ENCODE measurements at places on chromosomes 3 and 15. TPM values are rescaled to one million over a fixed set of nuclear protein-coding genes. Genes with fewer than 3 reads are reported as not detected.

GRCh38 chr3:120286465-120286864, 1.4 kb upstream of the GPR156 start:
- no peak overlapping the region for H3K4me3 ChIP-seq
- no peak overlapping the region for H3K27ac ChIP-seq
- no peaks in the 10 kb centered on the region for H3K36me3 ChIP-seq

DNA sequence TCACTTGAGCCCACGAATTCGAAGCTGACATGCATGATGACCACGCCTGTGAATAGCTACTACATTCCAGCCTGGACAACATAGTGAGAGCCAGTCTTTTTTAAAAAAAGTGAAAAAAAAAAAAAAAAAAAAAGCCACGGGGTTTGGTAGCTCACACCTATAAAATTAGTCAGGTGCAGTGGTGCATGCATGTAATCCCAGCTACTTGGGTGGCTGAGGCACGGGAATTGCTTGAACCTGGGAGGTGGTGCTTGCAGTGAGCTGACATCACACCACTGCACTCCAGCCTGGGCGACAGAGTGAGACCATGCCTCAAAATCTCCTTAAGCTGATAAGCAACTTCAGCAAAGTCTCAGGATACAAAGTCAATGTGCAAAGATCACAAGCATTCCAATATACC, 44.4 kb downstream of the CSNK1G1 start:
- no peaks in the 10 kb centered on the region for H3K36me3 ChIP-seq
- DNase-seq = no peak
- H3K4me3 ChIP-seq = no peak overlapping the region
- no peaks in the 10 kb centered on the region for H3K27me3 ChIP-seq
- no peak overlapping the region for H3K27ac ChIP-seq

DNA sequence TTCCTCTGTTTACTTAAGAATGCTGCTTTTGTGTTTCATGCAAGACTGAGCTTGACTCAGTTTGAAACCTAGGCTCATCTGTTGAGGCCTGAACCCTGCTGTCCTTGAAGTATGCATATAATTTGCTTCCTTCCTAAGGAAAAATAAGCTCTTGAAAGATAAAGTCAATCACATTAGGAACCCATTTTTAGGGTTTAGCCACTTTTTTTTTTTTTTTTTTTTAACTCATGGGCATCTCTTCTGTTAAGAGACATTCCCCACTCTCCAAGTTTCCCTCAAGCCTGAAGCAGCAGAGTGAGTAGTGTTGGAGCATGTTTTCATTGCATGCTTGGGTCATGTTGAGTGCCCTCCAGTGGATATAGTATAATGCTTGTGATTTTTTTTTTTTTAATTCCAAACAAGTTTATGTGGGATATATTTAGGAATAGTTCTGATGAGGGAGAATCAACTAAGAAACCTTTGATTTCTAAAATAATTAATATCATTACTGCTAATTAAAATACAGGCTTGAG, 3.6 kb downstream of the CTNNB1 start:
- peak overlapping the region; percentile 87 for H3K4me3 ChIP-seq
- H3K27me3 ChIP-seq = no peaks in the 10 kb centered on the region
- H3K4me1 ChIP-seq = peaks cover 12% of the 10 kb centered on the region
- no peak overlapping the region for H3K27ac ChIP-seq

DNA sequence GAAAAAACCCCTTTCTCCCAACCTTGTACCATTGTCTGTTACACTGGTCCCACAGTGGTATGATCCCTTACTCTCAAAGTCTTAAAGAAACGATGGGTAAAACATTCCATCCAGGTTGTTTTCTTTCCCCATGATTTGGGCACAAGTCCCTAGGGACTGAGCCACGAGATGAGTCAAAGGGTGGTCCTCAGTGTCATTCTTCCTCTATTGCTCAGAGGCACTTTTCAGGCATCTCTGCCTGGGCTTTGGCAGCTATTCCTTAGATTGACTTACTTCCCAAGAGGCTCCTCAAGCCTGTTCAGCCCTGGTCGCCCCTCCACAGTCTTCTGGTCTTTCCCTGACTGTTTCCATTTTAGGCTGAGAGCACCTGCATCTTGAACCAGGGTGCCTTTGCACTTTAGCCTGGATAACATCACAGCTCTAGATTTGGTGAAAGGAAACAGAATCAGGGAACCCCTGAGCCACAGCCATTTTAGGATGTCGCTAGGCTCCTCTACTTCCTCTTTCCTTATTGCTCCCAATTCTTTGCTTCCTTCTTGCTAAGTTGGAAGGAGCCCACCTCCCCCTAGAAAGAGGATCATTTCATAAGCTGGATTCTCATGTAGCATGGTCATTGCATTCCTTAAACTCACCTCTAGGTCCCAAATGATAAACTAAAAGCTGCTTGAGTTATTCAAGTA, 131.0 kb upstream of the TPRG1 start:
- H3K4me3 ChIP-seq = no peak overlapping the region
- no peaks in the 10 kb centered on the region for H3K4me1 ChIP-seq
- no peaks in the 10 kb centered on the region for H3K36me3 ChIP-seq
- no peaks in the 10 kb centered on the region for H3K27me3 ChIP-seq

DNA sequence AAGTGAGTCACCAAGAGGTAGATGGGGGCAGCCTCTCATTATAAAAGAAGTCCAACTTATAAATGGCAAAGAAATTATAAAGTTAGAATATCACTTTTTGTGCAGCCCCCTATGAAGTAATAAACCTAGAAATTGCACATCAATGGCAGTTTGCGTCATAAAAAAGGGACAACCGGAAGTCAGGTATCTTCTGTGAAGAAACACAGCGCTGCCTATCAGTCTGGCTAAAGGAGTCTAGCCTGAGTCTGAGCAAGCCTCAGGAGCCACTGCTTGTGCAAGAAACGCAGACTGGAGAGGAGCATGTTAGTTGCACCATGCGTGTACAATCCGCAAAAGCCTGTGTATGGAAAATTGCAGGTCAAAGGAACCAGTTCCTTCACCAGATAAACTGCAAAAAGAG, 178.4 kb downstream of the ARRDC4 start:
- H3K4me1 ChIP-seq = no peaks in the 10 kb centered on the region
- DNase-seq = no peak
- no peak overlapping the region for H3K27ac ChIP-seq
- no peaks in the 10 kb centered on the region for H3K27me3 ChIP-seq
- no peak overlapping the region for H3K4me3 ChIP-seq

The MESP2 gene
- not detected for total RNA-seq

GRCh38 chr15:101017093-101017754, 98.1 kb downstream of the LRRK1 start:
- no peak overlapping the region for H3K27ac ChIP-seq
- no peaks in the 10 kb centered on the region for H3K4me1 ChIP-seq
- DNase-seq = no peak
- no peaks in the 10 kb centered on the region for H3K27me3 ChIP-seq

The ARHGEF26 gene
- 1.7 TPM for total RNA-seq

DNA sequence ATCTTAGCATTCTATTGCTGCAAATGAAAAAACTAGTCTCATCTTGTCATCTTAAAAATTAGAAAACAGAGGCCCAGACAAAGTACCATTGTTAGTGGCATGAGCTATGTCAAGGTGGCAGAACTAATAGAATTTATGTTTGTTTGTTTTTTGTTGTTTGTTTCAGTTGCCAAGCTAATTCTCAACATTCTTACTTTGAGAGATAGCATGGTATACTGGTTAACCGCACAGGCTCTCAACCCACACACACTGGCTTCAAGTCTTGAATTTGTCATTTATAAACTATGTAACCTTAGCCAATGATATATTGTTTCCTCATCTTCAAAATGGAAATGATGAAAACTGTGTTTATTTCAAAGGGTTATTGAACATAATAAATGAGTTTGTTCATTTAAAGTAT, 367.6 kb upstream of the PLSCR5 start:
- H3K4me3 ChIP-seq = no peak overlapping the region
- H3K27ac ChIP-seq = peak overlapping the region; percentile 13
- H3K36me3 ChIP-seq = no peaks in the 10 kb centered on the region

GRCh38 chr3:45776611-45777010, 19.7 kb downstream of the SLC6A20 start:
- no peaks in the 10 kb centered on the region for H3K4me1 ChIP-seq
- DNase-seq = no peak
- H3K27ac ChIP-seq = no peak overlapping the region

DNA sequence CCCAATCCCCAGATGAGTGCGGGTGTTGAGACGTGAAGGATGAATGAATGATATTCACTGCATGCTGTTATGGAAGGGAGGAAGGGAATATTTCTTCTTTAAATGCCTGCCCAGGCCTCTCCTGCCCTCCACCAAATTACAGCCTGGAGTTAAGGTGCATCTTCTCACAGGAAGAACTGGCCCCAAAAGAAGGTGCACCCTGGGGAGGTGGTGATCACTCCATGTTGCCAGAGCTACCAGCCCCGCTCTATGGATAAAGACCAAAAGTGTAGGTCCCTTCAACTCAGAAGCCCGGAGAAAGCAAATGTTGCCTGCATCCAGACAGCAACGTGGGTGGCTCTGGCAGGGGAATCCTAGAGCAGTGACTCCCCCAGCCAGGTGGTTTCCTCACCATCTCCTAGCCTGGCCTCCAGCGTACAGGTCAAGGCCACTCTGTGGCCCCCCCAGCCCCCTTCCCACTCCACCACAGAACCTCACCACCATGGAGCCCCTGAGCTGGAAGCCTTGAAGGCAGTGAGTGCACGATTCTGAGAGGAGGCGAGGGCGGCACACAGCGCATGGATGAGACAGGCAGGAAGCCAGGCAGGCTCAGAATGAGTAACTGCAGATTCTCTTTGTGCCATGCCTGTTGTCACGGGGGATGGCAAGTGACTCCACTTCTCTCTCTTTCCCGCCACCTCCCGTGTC, 3.5 kb upstream of the VIPR1 start:
- H3K4me3 ChIP-seq = no peak overlapping the region
- no peaks in the 10 kb centered on the region for H3K36me3 ChIP-seq
- H3K27ac ChIP-seq = no peak overlapping the region
- peaks cover 26% of the 10 kb centered on the region for H3K27me3 ChIP-seq
- DNase-seq = no peak

DNA sequence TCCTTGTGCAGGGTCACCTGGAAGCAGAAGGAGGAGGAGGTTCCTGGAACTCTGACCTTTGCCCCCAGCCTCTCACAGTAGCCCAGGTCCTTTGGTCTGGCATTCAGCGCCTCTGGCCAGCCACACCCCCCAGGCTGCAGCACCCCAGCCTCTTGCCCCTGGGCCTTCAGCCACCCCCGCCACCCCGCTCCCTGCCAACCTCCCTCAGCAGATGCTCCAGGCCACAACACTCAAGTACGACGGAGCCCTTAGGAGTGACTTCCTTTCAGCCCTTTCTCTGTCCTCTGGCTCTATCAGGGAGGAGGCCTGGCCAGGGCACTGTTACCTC, 45.2 kb downstream of the GRIP2 start:
- no peak overlapping the region for H3K4me3 ChIP-seq
- no peak overlapping the region for H3K27ac ChIP-seq
- DNase-seq = no peak
- no peaks in the 10 kb centered on the region for H3K36me3 ChIP-seq
- H3K4me1 ChIP-seq = no peaks in the 10 kb centered on the region

DNA sequence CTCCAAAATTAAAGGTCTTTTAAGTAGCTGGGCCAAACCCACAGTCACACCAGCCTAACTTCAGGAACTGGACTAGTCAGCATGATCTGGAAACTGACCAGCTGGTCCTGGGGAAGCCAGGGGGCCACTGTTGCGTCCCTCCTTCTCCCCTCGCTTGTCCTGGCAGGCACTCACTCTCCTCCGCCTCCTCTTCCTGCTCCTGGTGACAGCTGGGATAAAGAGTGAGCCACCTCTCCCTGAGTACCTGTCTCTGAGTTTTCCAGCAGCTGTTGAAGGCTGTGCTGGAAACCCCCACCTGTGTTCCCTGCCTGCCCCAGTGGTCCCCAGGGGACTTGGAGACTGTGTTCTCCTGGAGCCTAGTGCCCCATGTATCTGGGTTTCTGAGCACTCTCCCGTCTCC, 56.0 kb downstream of the FGD5 start:
- DNase-seq = no peak
- H3K27ac ChIP-seq = no peak overlapping the region
- no peak overlapping the region for H3K4me3 ChIP-seq
- H3K27me3 ChIP-seq = peaks cover 2% of the 10 kb centered on the region

- DNase-seq = peak; percentile 97
- H3K4me3 ChIP-seq = no peak overlapping the region
- H3K4me1 ChIP-seq = peaks cover 6% of the 10 kb centered on the region
- no peaks in the 10 kb centered on the region for H3K36me3 ChIP-seq
Measured at GRCh38 chr3:21839592-21839991, 88.6 kb upstream of the ZNF385D start.

DNA sequence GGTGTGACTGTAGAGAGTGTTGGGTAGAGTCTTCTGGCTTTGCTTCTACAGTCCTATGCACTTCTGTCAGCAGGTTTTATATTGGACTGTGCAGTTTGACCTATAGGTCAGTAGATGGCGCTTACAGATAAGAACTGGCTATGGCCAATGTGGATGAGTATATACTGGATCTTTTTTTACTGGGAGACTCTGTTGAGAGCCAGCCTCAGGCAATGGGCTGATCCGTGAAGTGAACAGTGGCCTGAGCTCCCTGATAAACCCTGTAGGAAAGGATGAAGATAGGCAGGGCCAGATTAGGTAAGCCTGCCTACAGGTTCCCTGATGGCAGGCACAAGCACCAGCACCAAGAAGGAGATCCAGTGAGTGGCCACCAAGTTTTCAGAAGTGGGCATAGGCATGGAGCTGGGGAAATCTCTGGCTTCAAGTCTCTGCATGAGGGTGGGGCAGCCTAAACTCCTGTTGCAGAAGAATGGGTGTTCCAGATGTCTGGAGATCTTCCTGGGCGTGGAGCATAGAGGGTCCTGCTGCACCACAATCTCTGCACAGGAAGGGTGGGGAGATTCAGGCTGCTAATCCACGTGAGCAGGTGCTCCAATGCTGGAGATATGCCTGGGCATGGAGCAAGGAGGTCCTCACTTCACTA, 326.0 kb upstream of the SGO1 start:
- H3K27me3 ChIP-seq = no peaks in the 10 kb centered on the region
- H3K36me3 ChIP-seq = no peaks in the 10 kb centered on the region
- no peaks in the 10 kb centered on the region for H3K4me1 ChIP-seq
- H3K27ac ChIP-seq = no peak overlapping the region
- H3K4me3 ChIP-seq = no peak overlapping the region

DNA sequence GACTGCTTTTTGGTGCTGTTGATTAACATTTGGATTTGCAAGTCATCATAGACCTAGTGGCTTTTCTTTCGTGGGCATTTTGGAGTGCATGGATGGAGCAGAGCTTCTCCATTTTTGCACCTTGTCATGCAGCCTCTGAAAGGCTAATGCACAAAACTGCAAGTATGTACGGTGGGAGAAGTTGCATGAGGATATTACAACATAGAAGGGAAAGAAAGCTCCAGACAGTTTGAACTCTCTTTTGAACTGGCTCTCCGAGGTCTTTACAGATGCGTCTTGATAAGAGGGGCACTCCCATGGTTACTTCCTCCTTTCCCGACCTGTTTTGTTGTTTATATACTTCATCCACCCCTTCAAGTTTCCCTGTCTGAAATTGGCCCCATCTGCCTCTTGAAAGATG, 147.1 kb upstream of the GBE1 start:
- no peaks in the 10 kb centered on the region for H3K36me3 ChIP-seq
- H3K27me3 ChIP-seq = no peaks in the 10 kb centered on the region
- no peak overlapping the region for H3K4me3 ChIP-seq
- H3K4me1 ChIP-seq = no peaks in the 10 kb centered on the region
- H3K27ac ChIP-seq = no peak overlapping the region

The PPM1L gene
- total RNA-seq = 6.3 TPM

All from astrocyte (in vitro differentiated cells and primary cell).